ENCODE measurements at places on chromosomes 16 and 17.

DNA sequence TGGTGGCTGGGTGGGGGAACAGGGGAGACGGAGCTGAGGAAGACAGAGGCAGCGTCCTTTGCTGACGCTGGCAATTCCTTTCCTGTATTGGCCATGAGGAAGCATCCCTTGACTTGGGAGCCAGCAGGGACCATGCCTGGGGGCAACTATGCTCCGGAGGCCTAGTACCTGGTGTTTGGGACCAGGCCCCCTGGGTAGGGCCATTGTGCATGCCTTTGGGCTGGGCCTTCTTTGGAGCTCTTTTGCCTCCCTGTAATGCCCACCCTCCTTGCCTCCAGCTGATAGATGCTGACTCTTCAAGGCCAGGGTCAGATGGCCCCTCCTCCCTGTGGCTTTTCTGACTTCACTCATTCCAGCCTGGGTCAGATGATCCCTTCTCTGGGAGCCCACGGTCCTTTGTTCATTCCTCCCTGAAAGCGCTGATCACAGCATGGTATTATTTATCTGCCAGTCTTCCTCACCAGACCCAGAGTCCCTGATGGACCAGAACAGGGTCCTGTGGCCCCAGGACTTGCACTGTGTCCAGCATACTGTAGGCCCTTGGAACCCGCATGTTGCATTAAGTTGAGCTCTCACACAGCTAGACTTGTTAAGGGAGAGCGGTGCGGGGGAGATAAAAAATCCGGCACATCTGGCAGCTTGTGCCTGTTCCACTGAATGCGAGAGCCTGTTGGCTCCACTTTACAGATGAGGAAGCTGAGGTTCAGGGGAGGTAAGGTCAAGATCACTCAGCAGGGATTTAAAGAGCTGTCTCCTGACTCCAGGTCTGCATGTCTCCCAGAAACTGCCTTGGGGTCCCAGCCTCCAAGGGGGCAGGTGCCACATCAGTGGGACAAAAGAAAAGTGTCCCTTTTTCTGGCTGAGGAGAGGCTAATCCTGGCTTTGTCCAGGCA lies 2.9 kb downstream of the STARD3 start:
- DNase-seq: no peak

DNA sequence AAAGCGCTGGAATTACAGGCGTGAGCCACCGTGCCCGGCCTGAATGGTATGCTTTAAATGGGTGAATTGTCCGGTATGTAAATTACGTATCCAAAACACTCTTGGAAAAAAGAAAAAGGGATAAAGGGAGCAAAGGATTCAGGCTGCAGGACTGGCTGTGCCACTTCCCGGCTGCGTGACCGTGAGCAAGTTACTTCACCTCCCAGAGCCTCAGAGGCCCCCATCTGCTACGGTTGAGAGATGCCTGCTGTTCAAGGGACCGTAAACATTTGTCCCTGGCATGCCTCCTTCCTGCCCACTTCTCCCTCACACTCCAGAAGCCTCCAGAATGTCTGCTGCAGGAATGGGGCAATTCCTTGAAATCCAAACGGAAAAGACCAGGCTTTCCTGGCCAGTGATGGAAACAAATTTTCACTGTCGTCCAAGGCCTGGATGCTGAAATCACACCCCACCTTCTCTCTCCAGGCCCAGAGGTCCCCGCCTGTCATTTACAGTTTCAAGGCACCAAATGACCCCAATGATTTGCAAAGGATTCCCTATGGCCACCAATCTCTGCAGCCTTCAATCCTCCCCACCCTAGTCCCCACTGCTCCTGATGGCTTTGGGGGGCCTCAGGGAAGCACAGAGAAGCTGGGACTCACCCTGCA lies 22.9 kb upstream of the LITAF start:
- DNase-seq: no peak

DNA sequence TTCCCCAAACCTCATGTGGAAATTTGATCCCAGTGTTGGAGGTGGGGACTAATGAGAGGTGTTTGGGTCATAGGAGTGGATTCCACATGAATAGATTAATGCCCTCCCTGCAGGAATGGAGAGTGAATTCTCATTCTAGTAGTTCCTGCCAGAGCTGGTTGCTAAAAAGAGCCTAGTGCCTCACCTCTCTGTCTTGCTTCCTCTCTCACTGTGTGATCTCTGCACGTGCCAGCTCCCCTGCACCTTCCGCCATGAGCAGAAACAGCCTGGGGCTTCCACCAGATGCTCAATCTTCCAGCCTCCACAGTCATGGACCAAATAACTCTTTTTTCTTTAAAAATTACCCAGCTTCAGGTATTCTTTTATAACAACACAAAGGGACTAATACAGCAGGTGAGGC lies 72.9 kb upstream of the CLEC3A start:
- no peak for DNase-seq

GRCh38 chr17:19513897-19514488 lies 19.7 kb upstream of the SLC47A1 start:
- peak; percentile 45 for DNase-seq

- DNase-seq: peak; percentile 73
Observed at GRCh38 chr17:76005263-76006149, 4.9 kb downstream of the CDK3 start.

GRCh38 chr17:4219241-4219640 lies 44.5 kb downstream of the ANKFY1 start:
- no peak for DNase-seq

GRCh38 chr16:27319257-27319965 lies 5.6 kb downstream of the IL4R start:
- DNase-seq: no peak

DNA sequence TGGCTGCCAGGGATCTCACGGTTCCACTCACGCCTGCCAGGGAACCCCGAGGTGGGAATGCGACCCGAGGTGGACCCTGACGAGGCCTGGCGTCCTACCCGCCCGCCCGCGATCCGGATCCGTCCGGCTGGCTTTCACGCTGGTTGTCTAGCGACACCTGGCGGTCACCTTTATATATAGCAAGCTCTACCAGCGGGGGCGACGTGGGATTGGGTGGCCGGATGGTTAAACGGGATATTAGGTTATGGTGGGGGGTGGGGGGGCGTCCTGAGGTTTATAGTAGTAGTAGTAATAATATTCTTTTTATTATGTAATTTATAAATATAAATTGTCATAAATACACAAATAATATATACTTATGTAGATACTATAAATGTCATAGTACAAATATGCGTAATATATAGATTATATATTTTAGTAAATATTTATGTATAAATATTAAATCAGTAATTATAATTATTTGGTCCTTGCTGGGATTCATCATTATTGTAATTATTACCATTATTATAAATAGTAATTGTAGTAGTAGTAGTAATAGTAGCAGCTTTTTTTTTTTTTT lies 136.9 kb downstream of the KCNJ12 start:
- peak; percentile 65 for DNase-seq

GRCh38 chr17:7515911-7516610 lies 31.9 kb downstream of the POLR2A start:
- no peak for DNase-seq

- no peak for DNase-seq
Observed at GRCh38 chr17:28391401-28391800, 14.6 kb downstream of the SLC46A1 start.

DNA sequence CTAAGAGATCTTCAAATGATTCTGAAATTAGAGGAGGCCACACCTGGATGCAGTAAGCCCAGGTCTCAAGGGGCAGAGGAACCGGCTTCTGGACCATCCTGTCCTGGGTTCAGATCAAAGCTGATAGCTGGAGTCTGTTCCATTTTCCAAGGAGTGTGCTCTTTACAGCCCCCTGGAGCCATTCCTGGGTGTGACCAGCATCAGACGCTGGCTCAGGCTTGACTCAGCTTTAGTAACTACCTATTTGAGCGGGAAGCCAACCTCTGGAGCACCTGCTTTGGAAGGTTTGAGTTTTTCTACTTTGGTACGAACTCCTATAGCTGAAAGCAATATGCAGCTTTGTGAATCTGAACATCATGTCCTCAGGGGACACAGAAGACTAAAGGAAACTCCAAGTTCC lies 12.9 kb upstream of the BBS2 start:
- no peak for DNase-seq

GRCh38 chr16:3095869-3096268 lies 3.2 kb downstream of the ZSCAN10 start:
- peak; percentile 21 for DNase-seq

DNA sequence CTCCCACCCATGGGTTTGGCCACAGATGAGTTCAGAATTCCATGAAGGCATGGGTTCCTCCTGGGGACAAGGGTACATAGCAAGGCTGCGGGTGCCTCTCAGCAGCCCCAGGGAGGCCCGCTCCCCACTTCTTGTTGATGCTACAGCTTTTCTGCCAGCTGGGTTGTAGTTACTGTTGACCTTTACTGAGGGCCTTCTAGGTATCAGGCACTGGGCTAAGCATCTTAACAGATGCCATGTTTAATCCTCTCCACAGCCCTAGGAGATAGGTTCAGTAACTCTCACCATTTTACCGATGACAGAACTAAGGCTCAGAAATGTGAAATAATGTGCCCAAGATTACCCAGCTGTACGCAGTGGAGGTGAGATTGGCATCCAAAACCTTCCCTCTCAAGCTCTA lies 54.3 kb upstream of the DLX4 start:
- DNase-seq: no peak

- DNase-seq: no peak
Observed at GRCh38 chr17:82830249-82830661, 9.6 kb downstream of the ZNF750 start.

GRCh38 chr16:20866801-20867200 lies 33.4 kb downstream of the DCUN1D3 start:
- no peak for DNase-seq

- no peak for DNase-seq
Observed at GRCh38 chr17:67990909-67991308, 5.4 kb downstream of the C17orf58 start.

- DNase-seq: no peak
Observed at GRCh38 chr16:17307504-17307903, 163.3 kb downstream of the XYLT1 start.

DNA sequence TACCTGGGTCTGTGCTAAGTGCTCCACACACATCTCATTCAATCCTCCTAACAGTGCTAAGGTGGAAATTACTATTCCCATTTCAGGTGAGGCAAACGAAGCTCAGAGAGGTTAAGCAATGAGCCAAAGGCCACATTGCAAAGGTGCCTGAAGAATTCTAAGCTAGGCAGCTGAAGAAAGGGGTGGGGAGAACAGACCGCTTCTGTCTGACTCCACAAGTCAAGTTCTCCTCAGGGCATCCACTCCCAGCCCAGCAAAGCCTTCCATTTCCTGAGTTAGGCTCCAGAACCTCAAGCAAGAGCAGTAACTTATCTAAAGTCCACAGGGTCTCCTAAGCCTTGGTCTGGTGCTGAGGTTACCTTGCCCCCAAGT lies 27.0 kb upstream of the MRPS23 start:
- no peak for DNase-seq

DNA sequence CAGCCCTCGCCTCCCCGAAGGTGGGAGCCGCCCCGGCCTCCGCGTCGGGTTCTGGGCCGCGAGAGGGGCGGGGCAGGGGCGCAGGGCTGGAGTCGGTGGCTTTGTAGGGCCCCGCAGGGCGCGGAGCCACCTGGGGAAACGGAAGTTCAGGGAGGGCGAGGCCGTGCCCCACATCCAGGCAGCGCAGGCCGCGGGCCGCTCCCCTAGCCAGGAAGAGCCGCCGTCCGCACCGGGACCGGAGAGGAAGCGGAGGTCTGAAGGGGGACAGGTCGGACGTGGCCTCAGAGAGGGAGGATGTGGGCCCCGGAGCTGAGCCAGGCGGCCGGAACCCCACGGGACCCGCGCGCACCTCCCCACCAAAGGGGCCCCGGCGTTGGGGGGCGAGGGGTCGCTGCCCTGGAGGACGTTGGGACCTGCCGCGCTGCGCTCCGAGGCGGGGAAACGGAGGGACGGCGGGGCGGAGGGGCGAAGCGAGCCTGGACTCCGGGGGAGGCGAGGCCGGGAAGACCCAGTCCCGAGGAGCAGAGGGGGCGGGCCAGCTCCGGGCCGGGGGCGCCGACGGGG lies 482 bp upstream of the SLC16A3 start:
- no peak for DNase-seq

GRCh38 chr16:66186251-66186785 lies 180.2 kb upstream of the CDH5 start:
- DNase-seq: no peak

DNA sequence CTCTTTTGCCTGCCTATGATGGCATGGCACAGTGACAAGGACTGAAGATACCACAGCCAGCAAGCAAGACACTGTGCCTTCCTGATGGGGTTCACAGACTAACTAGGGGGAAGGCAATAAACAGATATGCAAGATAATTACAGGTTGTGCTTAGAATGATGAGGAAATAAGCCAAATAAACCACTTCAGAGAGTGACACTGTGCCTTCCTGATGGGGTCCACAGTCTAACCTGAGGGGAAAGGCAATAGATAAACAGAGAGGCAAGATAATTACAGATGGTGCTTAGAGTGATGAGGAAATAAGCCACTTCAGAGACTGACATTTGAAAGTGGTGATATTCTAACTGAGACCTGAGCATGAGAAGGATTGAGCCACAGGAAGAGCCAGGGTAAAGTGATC lies 84.2 kb downstream of the HS3ST2 start:
- DNase-seq: no peak

- DNase-seq: no peak
Observed at GRCh38 chr17:38451030-38451839, 23.0 kb downstream of the ARHGAP23 start.

DNA sequence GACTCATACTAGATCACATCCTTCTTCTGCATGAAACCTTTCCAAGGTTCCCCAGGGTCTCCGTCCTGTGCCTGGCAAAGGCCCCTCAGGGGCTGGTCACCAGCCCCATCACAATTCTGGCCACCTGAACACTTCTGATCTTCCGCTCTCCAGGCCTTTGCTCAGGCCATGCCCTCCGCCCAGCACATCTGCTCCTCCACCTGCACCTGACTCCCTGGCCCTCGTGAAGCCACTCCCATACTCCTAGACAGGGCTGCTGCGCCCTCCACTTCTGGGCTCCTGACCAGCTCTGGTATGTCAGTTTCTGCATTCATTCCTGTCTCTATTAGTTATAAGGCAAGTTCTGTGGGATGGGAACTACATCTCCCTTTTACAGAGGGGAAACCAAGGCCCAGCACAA lies 1.9 kb upstream of the MYL11 start:
- DNase-seq: no peak

GRCh38 chr16:46817961-46818360 lies 13.0 kb downstream of the C16orf87 start:
- no peak for DNase-seq

- no peak for DNase-seq
Observed at GRCh38 chr17:74372426-74372825, 5.1 kb downstream of the GPR142 start.

DNA sequence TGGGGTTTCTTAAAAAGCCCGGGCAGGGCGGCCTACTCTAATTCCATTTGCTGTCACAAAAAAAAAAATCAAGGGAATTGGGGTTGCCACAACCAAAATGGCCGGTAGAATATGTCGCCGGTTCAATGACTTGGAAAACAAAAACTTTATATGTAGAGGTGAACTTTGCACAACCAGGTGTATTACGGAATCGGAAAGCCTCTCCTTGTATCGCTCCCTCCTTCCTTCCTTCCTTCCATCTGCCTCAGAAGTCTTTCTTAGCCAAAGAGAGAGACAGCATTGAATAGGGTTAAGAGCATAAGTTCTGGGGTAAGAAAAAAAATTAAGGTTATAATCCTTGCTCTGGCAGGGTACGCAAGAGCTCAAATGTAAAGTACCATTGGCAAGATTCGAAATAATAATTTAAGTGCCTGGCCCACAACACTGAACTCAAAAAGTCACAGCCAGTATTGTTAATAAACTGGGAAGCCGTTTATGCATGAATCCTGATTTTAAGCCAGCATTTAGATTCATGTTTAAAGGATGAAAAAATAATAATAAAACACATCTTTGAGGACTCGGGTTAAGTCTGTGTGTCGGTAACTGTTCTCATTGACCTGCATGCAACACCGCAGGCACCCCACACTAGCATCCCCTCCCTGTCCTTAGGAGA lies 522 bp upstream of the GLG1 start:
- no peak for DNase-seq

Measured in activated naive CD4-positive, alpha-beta T cell (primary cell).